Activated CD4-positive, CD25-positive, alpha-beta regulatory T cell treated with anti-CD3 and anti-CD28 coated beads, Interleukin-2, amount 50 U/mL, for 24 hours (primary cell): ENCODE measurements at places on chromosomes 2 and 18.

GRCh38 chr2:182345384-182345783 is 81.5 kb downstream of the PDE1A start:
- ATAC-seq: no peak

DNA sequence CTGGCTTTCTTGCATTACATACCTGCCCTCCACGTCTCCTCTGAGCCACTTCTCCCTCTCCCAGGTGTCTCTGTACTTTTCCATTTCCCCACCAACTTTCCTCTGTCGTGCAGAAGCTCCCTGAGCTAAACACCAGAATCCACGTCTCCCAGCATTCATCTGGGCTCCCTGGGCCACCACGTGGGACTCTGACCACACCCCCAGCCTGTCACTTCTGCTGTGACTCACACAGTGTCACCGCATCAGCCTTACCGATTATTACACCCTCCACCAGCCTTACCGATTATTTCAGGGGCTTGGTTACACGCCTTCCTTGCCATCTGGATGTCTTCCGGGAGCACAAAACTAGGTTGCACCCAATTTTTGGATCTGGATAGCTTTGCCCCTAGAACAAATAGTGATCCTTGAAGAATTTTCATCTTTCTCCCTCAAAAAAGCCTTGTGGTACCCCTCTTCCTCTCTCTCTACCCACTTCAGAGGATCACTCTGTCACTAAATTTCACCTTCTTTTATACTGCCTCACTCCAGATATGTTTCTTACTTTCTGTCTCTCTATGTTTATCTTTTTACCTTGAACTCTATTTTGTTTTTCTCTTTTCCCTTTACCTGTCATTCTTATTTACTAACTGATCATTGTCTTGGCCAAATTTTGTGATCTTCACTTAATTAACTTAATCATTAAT is 136.9 kb upstream of the CAB39 start:
- ATAC-seq: peak; percentile 81

- ATAC-seq: no peak
Measured at GRCh38 chr2:175161-175786, 88.6 kb downstream of the SH3YL1 start.

- ATAC-seq: no peak
Measured at GRCh38 chr18:44543387-44543786, 137.3 kb upstream of the SETBP1 start.

DNA sequence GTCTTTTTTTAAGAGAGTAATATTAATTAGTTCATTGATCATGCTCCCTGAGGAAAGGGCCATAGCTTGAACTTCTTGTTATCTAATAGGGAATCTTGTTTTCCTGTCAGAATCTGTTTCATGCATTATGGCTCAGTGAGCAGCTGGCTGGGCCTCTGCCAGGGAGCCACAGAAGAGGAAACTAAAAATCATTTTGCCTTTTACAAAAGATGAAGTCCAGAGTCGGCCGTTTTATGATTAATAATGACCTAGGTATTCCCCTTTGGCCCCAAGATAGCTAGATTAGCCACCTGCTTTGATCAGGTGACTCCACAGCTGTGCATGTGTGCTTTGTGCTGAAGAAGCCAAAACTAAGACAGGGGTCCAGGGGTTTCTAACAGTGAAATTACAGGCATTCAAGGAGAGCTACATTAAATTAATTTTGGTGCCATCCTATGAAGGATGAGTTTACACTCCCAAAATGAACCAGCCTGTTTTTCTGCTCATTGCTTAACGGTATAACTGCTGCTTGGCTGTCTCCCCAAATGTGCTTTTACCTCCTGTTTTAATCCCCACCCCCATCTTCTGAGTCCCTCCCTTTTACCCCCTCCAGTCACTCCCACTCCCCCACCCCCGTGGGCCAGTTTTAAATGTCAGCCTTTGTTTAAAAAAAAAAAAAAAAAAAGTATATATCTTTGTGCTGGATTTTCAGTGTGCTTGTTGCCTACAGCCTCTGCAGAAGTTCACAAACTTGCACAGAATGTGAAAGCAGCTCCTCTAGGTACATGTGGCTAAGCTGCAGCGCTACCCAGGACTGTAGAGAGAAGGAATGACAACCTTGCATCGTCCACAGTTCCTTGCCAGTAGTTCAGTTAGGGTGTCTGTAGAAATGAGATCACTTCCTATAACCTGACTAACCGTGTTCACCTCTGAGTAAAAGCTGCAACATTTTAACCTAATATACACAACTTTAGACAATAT is 93.1 kb downstream of the CABLES1 start:
- ATAC-seq: peak; percentile 33

DNA sequence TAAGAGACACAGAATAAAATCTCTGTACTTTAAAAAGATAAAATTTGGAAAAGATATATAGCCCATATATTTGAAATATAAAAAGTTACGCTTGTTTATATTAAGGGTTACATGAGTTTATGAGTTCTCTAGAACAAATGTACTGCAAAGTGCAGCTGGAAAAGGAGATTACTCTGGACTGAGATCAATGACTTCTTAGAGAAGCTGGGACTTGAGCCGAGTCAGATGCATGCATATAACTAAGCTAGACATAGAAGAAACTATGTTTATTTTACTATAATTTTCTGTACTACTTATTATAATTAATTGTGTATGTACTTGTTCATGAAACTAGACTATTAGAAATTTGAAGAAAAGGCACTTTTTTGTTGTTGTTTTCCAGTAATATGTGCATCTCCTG is 170.3 kb upstream of the NXPH2 start:
- no peak for ATAC-seq

DNA sequence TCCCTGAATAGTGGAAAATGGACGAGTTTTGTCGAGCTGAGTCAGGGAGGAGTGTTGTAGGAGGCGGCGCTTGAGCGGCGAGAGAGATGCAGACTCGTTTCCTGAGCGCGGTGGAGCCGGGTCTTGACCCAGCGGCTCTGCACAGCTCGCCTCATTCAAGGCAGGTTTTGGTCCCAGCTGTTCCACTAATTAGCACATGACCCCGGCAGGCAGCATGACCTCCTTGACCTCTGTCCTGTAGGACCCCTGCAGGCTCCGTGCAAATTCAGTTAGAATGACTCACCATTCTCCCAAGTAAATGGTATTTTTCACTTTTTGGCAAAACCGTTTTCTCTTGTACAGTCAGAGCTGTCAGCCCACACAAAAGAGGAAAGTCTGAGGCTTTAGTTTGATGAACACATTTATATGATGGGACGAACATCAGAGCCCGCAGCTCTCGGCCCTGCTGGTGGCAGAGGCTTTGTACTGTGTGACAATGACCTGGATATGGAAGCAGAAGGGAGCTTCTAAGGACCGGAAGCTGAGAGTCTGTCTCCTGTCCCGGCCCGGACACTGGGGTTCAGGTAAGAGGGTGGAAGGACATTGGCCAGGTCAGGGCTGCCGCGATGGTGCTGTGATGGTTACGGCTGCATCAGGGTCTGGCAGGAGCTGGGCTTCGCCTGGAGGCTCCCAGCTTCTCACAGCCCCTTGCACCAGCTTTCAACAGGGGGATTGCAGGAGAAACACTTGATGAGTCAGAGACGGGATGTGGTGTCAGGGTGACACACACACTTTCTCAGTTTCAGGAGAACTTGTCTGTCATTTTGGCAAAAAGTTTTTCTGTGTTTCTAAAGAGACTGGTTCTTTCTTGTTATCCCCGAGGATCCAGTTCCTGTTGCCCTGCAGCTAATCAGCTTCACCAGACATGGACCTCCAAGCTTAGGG is 29.9 kb upstream of the ALKAL2 start:
- ATAC-seq: peak; percentile 49

- no peak for ATAC-seq
Measured at GRCh38 chr2:65361623-65362022, 70.8 kb downstream of the SPRED2 start.

GRCh38 chr2:234996069-234996940 is 44.5 kb downstream of the SH3BP4 start:
- no peak for ATAC-seq
